ENCODE measurements at places on chromosomes 2 and 18.

- no peak for DNase-seq
These were observed 91.9 kb upstream of the LRP1B start for GRCh38 chr2:142222715-142223114.

GRCh38 chr18:55876254-55876653 lies 288.3 kb upstream of the TCF4 start:
- no peak for DNase-seq

DNA sequence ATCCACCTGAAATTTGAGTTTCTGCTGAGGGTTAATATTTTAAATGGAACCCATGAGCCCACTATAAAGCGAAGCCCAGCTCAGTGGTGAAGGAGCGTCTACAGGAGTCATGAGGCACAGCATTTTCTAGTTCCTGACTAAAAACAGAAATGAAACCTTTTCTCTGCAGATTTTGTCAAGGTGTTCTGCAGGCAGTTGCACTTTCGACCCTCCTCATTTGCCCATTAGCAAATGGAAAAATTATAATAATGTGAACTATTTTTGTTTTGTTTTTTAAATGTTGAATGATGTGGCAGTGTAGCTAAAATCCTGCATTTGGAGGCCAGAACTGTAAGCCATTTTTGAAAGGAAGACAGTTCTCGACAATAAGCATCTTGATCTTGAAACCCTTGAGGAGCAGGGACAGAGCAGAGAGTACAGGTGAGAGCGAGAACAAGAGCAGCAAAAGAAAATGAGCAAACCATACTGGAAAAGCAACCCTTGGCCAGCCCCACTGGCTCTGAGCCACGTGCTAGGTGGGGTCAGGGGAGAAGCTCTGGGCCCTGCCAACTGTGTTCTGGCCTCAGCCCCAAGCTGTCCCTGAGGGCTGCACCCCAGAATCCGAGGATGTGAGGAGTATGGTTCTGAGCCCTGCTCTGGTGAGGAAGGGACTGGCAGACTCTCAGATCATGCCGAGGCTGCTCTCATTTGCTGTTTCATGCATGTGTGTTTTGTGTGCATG lies 26.4 kb upstream of the COPS8 start:
- DNase-seq = peak; percentile 21

DNA sequence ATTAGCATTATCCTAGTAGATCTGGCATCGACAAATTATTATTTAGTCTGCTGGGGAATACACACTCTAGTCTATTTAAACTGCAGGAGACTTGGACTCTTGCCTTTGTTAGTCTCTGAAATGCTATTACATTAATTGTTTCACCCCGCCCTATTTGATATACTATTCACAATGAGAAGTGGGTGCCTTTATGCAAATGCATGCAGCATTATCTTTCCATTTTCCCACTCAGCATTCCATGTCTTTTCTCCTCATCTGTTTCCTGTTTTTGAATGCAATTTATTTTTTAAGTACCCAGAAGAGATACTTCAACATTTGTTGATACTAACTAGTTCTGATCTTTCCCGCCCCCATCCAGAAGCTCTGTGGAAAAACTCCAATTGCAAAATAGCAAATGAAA lies 395.3 kb upstream of the NXPH2 start:
- DNase-seq = no peak

DNA sequence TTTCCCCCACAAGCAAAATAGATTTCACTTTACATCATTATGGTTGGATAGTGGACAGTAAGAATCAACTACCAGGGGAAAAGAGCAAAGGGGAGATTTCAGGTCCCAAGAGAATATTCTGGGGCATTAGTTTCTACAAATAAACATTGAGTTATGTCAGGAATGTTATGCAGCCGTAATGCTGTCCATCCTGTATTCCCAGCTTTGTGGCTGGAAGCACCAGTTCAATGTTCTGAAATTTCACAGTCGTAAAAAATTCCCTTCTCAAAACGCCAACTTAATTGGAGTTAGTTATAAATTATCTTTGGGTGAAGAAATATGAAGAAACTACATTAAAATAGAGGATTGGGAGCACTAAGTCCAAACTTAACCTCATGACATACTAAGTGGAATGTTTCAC lies 141.5 kb upstream of the FIGN start:
- DNase-seq = no peak

DNA sequence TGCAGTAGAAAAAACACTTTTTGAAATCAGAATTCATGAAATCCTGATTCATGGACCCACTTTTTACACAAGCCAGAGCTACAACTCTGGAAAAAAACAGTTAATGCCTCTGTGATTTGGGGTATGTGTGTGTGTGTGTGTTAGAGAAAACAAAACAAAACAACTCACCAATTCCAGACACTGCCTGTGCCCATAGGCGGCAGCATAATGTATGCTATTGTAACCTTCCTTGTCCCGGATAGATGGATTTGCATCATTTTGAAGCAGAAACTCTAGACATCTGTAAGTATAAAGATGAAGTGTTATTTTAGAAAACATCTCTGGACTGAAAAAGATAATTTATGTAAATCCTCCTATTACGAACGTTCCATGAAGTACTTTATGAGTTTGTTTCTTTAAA lies 152.0 kb upstream of the PGAP1 start:
- no peak for DNase-seq

GRCh38 chr2:85329181-85329651 lies 1.4 kb upstream of the TGOLN2 start:
- no peak for DNase-seq

DNA sequence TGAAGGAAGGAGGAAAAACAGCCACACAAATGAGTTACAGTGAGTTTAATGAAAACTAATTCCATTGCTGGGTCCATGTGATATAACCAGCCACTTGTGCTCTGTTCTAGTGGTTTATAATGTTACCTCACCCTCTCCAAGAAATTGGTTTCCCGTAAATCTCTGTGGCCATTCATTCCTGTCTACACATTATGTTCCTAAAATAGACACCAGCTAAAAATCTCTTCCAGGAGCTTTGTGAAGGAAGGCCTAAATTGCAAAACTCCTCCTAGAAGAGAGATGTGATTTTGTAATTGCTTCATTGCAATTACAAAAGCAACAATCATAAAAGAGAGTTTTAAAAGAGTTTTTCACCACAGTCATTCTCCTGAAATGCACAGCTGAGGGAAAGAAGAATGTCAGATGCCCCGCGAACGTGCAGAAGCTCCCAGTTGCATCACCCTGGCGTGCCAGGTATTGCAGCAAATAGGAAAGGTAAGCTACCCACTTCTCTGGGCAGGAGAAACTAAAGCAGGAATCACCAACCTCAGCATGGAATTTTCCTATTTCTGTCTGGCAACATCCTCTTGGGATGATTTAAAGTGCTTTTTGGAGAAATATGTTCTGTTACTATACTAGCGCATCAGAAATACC lies 1.7 kb downstream of the SCN1A start:
- DNase-seq = no peak

GRCh38 chr18:67117804-67118203 lies 398.7 kb downstream of the DSEL start:
- no peak for DNase-seq

- DNase-seq = no peak
These were observed 15.8 kb downstream of the PKDCC start for GRCh38 chr2:42063431-42064171.

GRCh38 chr18:57951117-57951796 lies 92.8 kb upstream of the NEDD4L start:
- no peak for DNase-seq

DNA sequence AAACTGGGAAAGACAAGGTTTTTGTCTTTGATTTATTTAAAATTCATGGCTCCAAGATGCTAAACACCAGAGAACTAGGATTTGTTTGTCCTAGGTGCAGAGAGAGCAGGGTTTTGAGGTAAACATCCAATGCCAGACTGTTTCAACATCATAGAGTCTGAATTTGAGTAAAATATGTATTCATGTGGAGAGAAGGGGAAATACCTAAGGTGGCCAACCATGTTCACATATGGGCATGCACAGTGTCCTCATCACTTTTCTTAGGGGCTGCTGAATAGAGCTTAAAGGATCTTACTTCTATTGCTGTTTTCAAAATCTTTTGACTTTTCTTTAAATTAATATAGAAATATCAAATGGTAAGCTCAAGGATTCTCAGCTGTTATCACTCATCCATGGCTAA lies 287.0 kb upstream of the CCDC68 start:
- no peak for DNase-seq

GRCh38 chr2:207182911-207183310 lies 17.2 kb upstream of the KLF7 start:
- no peak for DNase-seq

DNA sequence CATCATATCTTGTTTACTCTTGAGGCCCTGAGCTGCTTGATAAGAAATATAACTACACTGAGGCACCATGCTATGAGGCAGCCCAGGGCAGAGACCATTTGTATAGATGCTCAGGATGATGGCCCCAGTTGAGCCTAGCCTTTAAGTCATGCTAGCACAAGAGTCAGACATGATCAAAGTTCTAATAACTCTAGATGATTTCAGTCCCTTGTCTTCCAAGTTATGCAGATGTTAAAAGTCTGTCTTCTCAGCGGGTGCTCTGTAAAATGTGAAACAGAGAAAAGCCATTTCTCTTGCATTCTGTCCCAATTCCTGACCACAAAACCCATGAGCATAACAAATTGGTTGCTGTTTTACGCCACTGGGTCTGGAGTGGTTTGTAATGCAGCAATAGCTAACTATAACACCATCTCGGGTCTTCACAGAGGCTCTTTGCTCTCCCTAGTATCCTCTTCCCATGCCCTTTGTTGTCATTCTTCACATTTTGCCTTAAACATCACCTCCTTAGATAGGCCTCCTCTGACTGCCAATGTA lies 49.6 kb downstream of the NXPH2 start:
- DNase-seq = no peak

- DNase-seq = no peak
These were observed 15.8 kb downstream of the DYNAP start for GRCh38 chr18:54606835-54607212.

DNA sequence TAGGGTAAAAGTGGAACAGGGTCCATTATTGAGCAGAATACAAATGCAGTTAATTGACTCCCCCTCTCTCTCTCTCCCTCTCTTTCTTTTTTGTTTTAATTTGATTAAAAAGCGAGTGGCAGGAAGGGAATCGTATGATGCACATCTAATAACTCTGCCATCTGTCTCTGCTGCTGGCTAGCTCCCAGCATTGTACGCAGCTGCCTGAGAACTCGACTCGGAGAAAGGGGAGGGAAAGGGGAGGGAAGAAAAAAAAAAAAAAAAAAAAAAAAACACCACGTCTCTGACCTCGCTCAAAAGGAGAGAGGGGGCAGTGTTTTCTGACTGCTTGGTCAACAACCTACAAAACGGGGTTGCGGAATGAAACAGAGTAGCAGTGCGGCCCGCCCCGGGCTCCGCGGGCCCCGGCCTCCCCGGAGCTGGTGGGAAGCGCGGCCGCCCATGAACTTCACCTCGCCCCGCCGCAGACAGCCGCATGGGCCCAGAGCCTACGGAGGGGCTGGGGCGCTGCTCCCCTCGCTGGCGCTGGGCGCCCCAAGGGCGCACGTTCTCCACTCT lies 265.7 kb downstream of the TCF4 start:
- DNase-seq = peak; percentile 5

- no peak for DNase-seq
These were observed 134.5 kb downstream of the NAPG start for GRCh38 chr18:10660179-10660884.

- DNase-seq = no peak
These were observed 30.8 kb downstream of the SESTD1 start for GRCh38 chr2:179233626-179234430.

GRCh38 chr2:223050188-223050587 lies 1.8 kb upstream of the KCNE4 start:
- no peak for DNase-seq

GRCh38 chr2:44301111-44301510 lies 25.8 kb downstream of the SLC3A1 start:
- no peak for DNase-seq

- no peak for DNase-seq
These were observed at the start of gene SYT4 for GRCh38 chr18:43277164-43277600. SYT4 (minus strand) TSS chr18:43277490; CDS start chr18:43277281, 209 bp downstream.

GRCh38 chr2:55084641-55085040 lies 34.4 kb upstream of the RTN4 start:
- DNase-seq = no peak

- DNase-seq = no peak
These were observed 351.2 kb downstream of the CDH2 start for GRCh38 chr18:27825689-27826088.

- peak; percentile 60 for DNase-seq
These were observed 40.0 kb downstream of the ICA1L start for GRCh38 chr2:202831242-202832220.

GRCh38 chr2:179951680-179952079 lies 55.4 kb downstream of the CWC22 start:
- no peak for DNase-seq

DNA sequence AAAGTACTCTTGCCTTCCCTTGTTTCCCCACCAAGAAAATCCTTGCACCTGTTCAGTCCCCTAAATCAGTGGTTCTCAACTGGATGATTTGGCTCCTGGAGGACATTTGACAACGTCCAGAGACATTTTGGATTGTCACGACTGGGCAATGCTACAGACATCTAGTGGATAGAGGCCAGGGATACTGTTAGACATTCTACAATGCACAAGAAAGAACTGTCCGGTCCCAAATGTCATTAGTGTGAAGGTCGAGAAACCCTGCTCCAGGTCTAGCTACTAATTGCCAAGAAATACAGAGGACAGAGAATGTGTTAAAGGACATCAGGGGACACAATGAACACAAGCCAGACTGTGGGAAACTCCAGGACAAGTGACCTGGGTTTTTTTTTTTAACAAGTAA lies 60.0 kb downstream of the LRP2 start:
- no peak for DNase-seq

- no peak for DNase-seq
These were observed 63.9 kb upstream of the EDAR start for GRCh38 chr2:109052922-109053321.

DNA sequence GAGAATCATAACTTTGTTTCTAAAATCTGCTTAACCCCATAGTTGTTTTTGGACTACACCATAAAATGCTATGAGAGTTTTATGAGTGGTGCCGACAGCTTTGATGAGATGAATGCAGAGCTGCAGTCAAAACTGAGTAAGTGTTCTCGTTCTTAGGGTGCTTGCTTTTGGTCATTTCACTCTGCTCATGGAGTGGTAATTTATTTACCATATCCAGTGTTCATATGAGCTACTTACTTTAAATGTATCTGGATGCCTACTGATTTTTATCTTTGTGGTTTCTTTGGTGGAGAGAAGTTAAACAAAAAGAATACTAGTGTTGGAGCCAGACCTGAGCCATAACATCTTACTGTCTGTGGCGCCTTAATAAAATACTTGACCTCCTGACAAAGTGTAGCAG lies 16.4 kb downstream of the NDC80 start:
- no peak for DNase-seq

- no peak for DNase-seq
These were observed 6.4 kb downstream of the CIB4 start for GRCh38 chr2:26634636-26635230.

Data from activated CD4-positive, alpha-beta T cell treated with anti-CD3 and anti-CD28 coated beads for 48 hours (primary cell).